Activated T-helper 2 cell treated with anti-CD3 and anti-CD28 coated beads, Interferon-gamma antibody, Interleukin-2, Interleukin-4, amounts not matched to agents 10 μg/mL and 5 μg/mL and 100 μg/mL, durations not matched to agents 14 hours and 24 hours and 36 hours (primary cell): ENCODE measurements at places on chromosomes 12 and 14.

DNA sequence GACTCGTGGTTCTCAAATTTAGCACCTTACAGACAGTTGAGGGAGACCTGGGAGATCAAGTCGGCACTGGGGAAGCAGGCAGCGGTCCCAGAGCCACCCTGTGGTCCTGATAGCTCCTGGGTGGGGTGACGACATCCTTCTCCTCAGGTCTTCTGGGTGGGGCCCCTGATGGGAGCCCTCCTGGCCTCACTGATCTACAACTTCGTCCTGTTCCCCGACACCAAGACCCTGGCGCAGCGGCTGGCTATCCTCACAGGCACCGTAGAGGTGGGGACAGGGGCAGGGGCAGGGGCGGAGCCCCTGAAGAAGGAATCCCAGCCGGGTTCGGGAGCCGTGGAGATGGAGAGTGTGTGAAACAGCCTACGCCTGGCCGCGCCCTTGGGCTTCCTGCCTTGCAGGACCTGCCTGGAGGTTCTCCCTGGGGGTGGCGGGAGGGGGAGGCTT is 2.6 kb downstream of the AQP6 start:
- no peak for DNase-seq

GRCh38 chr12:12010277-12011039 is 60.3 kb upstream of the BCL2L14 start:
- peak; percentile 67 for DNase-seq

- no peak for DNase-seq
These were observed 430.2 kb upstream of the TMPO start for GRCh38 chr12:98085046-98085755.

GRCh38 chr14:21990116-21990515 is 316.5 kb upstream of the OR4E1 start:
- no peak for DNase-seq

GRCh38 chr12:26245175-26245942 is 50.0 kb downstream of the SSPN start:
- DNase-seq: no peak

DNA sequence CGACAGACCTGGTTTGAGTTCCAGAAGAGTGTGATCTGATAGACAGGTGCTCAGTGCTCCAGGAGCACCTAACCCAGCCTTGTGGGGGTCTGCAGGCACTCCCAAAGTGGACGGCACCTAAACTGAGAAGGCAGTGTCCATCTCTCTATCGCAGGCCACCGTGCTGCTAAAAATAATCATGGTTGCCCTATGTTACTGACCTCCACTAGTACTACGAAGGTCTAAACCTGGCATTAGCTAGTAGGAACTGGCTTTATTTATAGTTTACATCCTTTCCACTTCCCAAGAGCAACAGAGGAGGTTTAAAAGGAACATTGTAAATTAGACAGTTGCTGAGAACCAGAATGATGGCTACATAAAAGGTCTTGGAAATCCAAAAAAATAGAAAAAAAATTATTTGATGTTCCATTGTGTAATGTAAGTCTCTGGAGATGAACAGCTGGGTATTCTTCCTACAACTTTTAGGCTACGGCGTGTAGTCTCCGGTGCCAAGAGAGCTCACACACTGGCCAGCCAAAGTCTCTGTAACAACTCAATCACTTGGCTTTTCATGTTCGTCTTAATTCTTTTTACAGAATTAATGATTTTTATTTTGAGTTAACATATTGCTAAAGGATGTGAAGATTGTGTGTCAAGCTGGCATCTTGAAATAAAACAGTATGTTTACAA is 27.3 kb downstream of the PPFIBP1 start:
- DNase-seq: no peak

DNA sequence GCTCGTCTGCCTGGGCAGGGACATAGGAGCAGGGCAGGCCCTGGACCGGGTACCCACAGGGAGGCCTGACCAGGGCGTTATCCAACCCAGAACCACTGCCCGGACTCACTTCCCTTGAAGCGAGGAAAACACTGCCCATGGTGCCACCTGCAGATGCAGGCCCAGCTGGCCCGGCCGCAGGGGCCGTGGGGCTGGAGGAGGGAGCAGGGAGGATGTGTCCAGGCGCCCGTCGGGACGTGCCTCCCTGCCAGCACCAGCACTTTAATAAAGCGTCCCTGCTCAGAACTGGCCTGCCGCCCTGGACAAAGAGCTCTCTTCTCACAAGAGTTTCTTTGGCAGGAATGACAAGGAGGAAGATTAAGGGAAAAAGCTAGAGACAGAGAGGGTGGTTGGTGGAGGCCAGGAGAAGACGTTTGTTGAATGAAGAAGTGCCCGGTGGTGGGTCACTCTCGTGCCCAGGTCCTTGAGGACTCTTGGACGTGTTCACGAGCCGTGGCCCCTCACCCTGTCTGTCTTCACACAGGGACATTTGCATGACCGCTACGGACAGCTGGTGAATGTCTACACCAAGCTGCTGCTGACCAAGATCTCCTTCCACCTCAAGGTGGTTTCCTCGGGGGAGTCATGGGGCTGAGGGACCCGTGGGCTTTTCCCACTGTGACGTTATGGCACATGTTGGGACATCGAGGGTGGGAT is 14.2 kb downstream of the HIP1R start:
- no peak for DNase-seq

GRCh38 chr12:117227000-117227653 is 36.9 kb upstream of the FBXO21 start:
- DNase-seq: no peak

DNA sequence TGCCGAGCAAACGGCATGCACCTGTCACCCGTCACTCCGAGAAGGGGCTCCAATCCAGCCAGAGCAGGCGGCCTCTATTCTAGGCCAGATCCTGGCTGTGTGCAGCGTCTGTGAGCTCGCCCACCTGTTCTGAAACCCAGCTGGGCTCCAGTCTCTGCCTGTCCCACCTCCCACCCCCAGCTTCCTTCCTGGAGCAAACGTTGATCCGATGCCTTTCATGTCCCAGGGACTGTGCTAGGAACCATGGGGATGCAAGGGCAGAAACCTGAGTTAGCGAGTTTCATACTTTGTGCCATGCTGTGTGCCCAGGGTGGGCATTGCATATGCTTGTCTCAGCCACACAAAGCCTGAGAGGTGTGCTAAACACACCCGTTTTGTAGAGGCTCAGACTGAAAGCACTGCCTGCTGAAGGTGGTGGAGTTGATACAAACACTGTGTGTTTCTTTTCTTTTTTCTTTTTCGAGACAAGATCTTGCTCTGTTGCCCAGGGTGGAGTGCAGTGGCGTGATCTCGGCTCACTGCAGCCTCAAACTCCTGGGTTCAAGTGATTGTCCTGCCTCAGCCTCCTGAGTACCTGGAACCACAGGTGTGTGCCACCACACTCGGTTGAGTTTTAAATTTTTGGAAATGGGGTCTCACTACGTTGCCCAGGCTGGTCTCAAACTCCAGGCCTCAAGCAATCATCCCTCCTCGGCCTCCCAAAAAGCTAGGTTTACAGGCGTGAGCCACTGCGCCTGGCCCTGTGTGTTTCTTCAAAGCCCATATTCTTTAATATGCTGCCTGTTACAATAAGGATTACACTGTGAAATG is 84.1 kb upstream of the MED13L start:
- no peak for DNase-seq

DNA sequence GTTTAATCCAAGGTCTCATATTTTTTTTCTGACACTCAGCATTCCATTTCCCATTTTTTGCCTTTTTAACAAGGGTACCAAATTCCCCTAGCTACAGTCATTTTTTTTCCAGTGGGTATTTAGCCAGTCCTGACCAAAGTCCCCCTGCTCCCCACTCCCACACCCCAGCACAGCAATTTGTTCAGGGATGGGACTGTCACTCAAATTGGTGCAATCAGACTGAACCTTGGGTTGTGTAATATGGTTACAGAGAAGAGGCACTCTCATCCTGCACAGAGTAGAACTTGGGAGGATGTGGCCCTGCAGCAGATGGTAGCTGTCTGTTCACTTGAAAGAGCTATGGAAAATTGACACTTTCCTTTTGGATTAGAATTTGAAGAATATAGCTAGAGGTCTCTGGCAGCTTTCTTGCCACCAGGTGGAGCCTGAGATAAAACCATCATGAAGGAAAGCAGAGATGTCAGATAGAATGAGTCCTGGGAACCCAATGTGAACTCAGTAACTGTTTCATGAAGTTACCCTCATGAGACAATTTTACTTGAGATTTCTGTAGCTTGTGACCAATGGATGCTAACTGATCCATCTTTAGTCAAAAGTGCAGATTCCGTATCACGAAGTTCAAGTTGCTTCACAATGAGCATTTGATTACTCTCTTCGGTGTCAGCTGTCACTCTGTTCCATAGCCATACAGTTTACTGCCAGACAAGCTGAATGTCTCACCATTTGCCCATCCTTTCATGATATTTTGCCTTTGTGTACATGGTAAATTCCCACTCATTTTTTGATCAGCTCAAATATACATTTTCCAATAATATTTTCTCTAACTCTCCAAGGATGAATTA is 394.0 kb upstream of the SYT1 start:
- DNase-seq: no peak

DNA sequence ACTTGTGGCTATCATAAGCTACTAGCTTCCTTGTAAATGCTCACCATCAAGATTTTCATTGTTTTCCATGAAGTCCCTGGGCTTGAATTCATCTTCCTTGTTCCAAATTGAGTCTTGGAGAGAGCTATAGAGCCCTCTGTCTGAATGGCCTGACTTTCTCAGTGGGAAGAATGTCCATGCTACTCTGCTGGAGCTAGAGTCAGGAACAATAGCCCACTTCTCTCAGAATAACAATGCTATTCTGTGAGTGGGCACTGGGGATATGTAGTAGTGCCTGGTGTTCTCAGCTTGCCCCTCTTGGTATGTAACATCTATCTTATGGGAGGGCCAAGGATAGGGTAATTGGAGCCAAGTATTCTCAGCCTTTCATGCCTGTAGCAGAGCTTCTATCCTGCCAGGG is 127.6 kb upstream of the TRHDE start:
- no peak for DNase-seq

- DNase-seq: no peak
These were observed 191.7 kb upstream of the KRR1 start for GRCh38 chr12:75703131-75703530.

DNA sequence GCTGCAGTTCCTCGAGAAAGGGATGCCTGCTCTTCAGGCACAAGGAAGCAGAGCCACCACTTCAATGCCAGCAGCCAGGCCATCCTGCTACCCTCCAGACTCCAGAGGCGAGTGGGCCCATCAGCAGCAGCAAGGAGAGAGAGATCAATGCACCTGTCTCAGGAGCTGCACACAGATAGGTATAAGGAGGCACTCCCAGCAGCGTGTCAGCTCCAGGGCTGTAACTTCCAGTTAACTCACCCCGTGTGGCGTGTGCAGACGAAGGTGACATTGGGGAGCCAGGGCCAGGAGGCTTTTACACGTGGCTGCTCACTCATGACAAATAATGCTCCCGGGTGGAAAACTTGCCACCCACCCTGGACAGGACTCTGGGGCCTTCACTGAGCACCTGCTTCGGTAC is 24.2 kb downstream of the GALNT16 start:
- no peak for DNase-seq

DNA sequence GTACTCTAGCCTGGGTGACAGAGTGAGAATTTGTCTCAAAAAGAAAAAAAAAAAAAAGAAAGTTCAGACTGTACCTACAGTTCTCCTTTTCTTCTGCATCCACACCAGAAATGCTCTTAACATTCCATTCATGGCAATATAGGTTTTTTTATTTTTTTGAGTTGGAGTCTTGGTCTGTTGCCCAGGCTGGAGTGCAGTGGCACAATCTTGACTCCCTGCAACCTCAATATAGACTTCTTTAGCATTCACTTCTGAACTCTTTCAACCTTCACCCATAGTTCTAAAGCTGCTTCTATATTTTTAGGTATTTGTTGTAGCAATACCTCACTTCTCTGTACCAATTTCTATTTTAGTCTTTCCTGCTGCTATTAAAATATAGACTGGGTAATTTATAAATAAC is 1095.7 kb downstream of the FLRT2 start:
- no peak for DNase-seq

DNA sequence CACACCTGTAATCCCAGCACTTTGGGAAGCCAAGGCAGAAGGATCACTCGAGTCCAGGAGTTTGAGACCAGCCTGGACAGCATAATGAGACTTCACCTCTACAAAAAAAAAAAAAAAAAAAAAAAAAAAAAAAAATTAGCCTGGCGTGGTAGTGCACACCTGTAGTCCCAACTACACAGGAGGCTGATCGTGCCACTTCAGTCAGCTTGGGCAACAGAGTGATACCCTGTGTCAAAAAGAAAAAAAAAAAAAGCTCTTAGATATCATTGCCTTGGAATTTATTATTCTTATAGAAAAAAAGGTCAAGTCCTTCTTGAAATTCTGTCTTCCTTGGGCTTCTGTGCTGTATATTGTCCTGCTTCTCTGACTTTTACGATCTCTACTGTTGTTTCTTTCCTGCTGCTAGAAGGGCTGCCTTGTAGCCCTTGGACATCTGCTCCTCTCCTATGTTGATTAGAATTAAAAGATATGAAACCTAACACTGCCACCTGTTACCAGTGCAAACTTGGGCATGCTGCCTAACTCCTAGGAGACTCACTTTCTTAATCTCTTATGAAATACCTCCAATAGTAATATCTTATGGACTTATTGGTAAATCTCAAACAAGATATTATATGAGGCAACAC is 5.7 kb downstream of the TMEM19 start:
- no peak for DNase-seq

GRCh38 chr12:76346798-76347420 is 1.3 kb downstream of the BBS10 start:
- no peak for DNase-seq

DNA sequence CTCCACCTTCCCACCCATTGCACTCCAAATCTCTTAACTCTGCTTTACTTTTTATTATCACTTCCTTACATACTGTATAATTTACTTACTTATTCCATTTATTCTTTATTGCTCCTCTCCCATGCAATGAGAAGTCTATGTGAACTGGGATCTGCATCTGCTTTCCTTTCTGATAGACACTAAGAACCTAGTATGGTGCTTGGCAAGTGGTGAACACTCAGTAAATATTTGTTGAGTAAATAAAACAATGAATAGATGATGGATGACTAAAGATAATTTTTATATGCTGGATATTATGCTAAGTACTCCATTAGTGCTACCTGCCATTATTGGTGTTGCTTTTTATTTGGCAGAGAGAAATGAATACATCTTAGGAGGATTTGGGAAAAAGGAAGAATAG is 151.0 kb downstream of the TPH2 start:
- no peak for DNase-seq

DNA sequence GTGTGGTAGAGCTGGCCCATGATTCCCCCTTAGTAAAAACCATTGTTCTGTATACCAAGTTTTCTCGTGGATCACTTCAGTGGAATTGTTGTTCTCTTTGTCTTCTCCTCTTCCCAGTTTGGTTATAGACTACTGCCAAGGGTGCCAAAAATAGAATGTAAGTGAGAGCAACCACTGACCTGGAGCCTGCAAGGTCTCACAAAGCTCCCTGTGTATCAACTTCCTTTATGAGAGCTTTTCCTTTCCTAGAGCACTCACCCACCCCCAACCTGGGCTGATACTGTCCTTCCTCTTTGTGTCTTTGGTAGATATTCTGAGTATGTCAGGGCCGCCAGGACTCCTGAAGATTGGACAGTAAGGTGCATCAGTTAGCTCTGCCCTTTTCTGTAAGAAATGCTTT is 101.0 kb downstream of the SCN8A start:
- no peak for DNase-seq
